Central memory CD4-positive, alpha-beta T cell (primary cell): ENCODE measurements at places on chromosomes 4 and X.

DNA sequence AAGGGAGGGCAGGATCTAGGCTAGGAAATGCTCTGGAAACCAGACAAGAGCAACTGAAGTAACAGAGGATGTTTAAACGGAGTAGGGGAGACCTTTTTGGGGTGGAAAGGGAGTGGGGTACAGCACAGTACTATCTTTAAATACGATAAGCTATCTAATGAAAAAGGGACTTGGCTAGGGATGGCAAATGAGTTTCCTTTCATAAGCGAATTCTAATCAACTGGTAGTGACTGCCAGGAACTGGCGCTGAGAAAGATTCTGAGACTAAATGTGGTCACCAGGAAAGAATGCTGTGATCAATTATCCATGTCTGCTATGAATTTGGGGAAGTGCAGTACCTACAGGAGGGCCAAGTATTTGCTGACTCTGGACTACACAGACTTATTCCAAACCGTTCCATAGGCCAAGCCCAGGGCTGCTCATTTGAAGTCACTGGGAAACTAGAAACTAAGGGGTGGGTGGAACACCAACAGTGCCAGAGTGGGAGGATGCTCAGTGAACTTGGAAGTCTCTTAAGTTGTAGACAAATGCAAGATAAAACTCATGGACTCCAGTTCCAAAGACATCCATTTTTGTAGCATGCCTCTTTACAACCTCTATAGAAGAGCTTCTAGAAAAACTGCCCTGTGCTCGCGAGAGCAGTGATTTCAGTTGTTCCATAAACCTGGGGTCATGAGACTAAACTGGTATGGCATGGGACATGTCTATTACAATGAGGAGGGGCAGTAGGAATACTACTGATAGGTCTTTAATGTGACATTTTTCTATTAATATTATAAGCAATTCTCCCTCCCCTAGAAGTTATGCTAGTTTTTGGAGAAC is 2.0 kb downstream of the TRAPPC2 start:
- no peak for DNase-seq

DNA sequence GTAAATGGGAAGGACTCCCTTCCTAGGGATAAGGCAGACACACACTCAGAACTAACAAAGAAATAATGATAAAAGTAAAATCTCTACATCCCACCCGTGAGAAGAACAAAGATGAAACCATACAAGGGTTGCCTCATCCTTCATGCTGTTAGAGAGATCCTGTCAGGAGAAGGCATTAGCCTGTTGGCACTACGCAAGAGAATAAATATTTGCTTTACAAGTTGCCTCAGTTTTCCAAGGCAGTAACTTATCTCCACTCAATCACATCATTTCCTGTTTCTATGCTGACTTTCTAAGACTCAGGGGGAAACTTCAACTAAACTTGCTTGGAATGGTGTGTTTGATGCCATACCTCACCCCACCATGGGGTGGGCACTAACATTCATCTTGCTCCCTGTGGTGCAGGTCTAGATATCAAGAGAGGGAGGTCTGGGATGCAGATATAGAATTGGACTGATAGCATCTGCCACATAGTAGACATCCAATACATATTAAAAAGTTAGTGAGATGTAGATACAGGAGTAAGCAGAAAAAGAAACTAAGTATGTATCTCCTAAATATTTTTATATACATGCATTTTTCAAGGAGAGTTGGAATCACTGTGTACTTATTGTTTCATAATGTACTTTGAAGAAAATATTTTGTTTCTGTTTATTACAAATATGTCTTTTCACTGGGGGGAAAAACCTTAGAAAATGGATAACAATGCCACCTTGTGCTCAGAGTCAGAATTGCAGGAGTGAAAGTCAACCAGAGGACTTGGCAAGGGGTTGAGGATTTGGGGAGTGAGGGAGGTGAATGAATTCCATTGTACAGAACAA is 57.2 kb upstream of the BEX4 start:
- no peak for DNase-seq

GRCh38 chr4:6601661-6602250 is 26.8 kb downstream of the MAN2B2 start:
- DNase-seq = no peak

GRCh38 chr4:66186095-66186494 is 515.8 kb upstream of the EPHA5 start:
- DNase-seq = no peak

DNA sequence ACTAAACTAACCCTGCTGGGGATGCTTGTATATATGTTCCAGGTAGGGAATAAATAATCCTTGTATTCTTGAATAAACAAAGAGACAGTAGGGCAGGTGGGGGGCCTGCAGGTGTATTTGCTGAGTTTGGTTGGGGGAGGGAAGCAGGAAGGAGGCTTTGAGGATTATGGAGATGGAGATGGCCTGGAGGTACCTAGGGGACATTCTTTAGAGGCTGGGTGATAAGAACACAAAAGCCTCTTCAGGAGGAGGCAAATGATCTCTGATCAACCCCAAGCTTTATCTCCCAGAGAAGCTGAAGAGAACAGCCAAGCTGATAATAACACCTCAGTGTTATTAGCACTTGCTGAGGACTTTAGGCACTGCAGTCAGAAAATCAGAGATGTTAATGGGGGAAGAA is 187.7 kb downstream of the MGST2 start:
- DNase-seq = no peak

DNA sequence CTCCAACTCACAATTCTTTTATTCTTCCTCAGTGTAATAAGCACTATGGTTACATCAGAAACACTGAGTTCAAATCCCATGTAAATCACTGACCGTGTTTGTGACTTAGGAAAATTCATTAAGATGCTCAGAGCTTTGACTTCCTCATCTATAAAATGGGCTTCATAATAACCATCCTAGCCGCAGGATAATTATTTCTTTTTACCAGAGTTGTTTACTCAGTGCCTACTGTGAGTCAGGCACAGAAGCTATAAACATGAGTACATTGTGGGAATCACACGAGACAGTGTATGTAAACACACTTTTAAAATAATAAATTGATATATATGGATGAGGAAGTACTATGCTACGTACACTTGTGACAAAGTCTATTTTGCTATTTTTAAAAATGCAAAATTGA is 296.3 kb upstream of the TENM3 start:
- no peak for DNase-seq

GRCh38 chrX:4805502-4805901 is 1092.1 kb upstream of the PRKX start:
- DNase-seq = no peak
